ENCODE measurements at places on chromosomes 12 and 14. TPM values are rescaled to one million over a fixed set of nuclear protein-coding genes. Genes with fewer than 3 reads are reported as not detected.

DNA sequence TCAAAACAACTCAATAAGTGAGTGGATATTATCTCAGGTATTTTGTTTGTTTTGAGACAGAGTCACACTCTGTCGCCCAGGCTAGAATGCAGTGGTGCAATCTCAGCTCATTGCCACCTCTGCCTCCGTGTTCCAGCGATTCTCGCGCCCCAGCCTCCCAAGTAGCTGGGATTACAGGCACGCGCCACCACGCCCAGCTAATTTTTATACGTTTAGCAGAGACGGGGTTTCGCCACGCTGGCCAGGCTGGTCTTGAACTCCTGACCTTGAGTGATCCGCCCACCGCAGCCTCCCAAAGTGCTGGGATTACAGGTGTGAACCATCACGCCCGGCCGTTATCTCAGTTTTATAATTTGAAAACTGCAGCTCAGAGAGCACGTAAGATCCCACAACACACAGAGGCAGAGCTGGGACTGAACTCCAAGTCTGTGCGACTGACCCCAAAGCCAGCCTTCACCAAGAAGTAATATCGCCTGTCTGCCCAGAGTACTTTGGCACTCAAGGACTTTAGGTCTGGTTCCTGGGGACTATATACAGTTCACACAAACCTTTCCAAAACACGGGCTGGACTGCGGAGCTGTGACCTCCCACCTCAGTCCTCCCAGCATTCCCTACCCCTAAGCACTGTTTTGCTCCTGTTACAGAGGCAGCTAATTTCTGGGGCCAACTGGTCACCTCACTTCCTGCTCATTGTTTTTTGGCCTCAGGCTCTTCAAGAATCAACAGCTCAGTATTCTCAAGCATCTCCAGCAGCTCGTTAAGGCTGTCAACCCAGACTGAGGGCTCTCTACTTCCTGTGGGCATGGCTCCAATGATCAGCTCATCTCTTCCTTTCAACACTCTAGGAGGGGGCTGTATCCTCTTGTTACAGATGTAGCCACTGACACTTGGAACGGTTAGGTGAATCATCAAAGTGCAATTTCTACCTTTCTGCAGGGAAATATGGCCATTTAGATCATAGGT lies 22.5 kb downstream of the TESC start:
- no peak for DNase-seq

DNA sequence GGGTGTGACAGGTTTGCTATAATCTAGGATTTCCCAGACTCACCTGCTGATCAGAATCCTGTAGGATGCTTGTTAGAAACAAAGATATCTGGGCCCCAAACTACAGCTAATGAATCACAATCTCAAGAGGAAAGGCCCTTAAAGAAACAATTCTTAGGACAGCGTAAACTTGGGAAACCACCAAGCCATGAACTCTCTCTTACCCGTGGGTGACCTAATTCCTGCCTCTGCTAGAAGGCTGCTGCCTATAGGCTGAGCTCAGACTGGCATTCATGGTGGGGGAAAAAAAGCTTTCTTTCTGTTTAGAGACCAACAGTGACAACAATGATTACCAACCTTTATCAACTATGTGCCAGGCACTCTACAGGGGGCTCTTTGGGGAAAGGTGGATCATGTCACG lies 213.9 kb upstream of the FKBP4 start:
- DNase-seq: no peak

The IRAK3 gene
- total RNA-seq: 0.22 TPM

GRCh38 chr12:13195250-13195649 lies 1.3 kb upstream of the EMP1 start:
- DNase-seq: no peak

DNA sequence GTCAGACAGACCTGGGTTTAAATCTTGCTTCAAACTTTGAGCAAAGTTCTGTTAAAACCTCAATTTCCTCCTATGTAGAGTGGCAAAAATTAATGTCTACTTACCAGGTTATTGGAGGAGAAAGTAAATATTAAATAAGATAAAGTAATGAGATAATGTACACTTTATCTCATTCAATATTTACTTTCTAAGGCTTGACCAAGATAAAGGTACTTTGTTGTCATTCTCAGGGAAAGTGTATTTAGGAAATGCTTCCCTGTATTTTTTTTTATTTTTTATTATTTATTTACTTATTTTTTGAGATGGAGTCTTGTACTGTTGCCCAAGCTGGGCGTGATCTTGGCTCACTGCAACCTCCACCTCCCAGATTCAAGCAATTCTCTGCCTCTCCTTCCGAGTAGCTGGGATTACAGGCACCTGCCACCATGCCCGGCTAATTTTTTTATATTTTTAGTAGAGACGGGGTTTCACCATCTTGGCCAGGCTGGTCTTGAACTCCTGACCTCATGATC lies 4.7 kb downstream of the FAM161B start:
- DNase-seq: no peak

GRCh38 chr12:5267603-5268423 lies 164.1 kb upstream of the NTF3 start:
- no peak for DNase-seq

DNA sequence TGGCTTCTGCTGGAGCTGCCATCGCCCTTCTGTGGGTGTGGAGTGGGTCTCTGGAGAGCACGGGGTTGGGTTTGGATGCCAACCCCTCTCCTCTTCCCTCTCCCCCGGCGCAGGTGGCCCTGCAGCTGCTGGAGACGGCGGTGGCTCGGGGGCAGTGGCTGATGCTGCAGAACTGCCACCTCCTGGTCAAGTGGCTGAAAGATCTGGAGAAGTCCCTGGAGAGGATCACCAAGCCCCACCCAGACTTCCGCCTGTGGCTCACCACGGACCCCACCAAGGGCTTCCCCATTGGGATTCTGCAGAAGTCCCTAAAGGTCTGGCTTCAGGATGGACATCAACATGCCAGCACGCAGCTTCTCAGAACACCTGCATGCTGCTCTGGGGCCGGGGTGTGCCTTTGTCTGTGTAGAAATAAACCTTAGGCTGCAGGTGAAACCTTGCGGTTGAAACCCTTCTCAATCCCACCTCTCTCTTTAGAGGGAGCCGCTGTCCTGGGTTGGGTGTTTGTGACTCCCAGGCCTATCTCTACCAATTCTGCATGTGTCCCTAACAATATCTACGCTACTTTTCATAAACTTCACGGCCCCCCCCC lies 44.3 kb downstream of the CCDC92 start:
- no peak for DNase-seq

The KRT71 gene
- total RNA-seq: not detected

- DNase-seq: peak; percentile 31
Measured at GRCh38 chr12:106248846-106249371, 1.1 kb upstream of the CKAP4 start.

DNA sequence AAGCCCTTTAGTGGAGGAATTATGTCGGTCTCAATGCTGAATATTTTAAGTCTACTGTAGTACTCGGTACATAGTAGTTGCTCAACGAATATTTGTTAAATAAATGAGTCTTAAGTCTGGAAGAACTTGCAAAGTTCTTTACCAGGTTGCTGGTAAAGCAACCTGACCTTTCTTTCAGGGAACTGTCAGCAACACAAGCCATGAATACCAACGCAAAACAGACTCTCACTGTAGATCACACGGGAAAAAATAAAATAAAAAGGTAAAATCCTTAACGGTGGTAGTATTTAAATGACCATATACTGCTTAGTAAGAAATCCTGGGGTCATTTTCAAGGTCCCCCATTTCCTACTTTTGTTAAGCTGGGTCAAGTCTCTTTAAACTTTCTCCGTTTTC lies 447 bp upstream of the NUBPL start:
- DNase-seq: no peak

GRCh38 chr12:126706300-126706699 lies 1560.7 kb upstream of the TMEM132C start:
- no peak for DNase-seq

DNA sequence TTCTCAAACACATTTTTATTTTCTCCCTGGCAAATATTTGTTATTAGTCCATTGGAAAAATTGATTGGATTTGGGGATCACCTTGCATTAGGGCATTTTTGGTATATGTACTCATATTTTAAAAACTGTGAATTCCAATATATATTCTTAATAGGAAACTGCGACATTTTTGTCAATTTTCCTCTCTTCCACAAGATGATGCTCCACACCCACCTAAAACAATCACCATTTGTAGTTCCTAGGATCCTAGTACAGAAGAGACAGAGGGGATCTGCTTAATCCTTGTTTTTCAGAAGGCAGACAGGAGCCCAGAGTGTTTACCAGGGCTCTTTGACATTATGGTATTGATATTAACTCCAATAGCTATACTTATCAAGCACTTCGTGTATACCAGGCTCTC lies 22.8 kb upstream of the OASL start:
- no peak for DNase-seq

The PSMB5 gene
- total RNA-seq: 220 TPM

The PPP1R36 gene
- not detected for total RNA-seq

- DNase-seq: no peak
Measured at GRCh38 chr14:38915125-38915524, 187.9 kb downstream of the SEC23A start.

The SRRM4 gene
- not detected for total RNA-seq

The TEP1 gene
- total RNA-seq: 14.7 TPM

DNA sequence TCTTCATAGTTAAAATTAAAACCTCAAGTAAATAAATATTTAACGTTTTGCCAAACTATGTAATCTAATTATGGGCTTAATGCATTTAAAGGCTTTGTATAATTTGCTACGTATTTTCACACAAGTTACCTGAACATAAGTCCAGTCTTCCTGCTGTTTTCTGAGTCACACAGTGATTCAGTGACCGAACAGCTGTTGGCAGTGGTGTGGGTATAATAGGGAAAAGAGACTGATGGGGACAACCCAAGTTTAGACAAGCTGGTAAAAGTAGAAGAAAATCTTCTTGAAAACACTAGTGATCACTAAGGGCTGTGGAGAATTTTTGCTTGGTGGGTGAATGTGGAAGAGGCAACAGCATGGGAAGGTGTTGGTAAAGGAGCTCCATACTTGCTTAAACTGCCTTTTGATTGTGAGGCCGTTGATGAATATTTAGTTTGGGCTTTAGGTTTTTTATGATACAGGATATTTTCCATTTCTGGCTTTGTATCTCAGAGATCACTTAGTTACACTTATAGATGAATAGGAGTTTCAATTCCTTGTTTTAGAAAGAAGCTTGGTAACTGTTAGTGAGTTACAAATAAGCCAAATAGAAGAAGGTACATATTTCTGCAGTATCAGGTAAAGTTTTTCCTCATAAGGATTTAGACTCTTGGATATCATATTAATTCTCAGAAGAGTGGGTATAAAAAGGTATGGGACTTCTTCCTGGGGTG lies 23.9 kb downstream of the LRRK2 start:
- DNase-seq: no peak

GRCh38 chr12:1773937-1774655 lies 46.3 kb upstream of the LRTM2 start:
- no peak for DNase-seq

The MIA2 gene
- total RNA-seq: 19.7 TPM

DNA sequence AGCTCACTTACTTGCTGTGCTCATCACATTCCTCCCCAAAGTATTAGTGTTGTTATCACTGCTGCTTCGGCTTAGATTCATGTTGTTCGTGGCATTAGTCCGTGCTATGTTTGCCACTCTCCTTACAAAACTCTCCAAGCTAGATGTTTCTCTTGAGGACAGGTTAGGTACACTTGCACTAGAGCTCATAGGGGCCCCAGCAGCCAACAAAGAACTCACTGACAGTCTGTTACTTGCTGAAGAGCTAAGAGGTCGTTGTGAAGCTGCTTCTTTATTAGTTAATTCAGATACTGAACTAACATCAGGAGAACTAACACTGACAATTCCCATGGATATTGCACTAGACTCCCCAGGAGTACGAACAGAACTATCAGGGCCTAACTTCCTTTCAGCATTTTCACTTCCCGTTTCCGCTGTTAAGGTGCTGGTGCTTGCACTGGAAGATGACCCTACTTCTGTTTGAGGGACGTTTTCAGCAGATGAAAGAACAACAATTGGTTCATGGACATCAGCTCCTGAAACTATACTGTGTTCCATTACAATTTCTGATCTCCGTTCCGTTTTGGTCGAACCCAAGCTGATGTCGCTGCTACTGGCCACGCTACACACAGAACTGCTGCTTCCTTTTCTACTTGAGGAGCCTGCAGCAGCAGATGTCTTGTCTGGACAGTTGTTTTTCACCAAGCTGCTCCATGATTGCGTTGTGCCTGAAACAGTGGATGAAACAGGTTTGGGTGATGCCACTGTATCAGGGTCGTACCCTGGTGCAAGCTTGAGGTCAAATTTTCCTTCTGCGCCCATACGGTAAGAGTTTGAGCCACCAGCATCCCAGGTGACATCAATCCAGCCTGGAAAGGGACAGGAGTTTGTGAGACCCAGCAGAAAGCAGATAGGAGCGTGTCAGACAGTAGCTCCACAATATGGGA lies 78.7 kb downstream of the HECTD1 start:
- DNase-seq: no peak

DNA sequence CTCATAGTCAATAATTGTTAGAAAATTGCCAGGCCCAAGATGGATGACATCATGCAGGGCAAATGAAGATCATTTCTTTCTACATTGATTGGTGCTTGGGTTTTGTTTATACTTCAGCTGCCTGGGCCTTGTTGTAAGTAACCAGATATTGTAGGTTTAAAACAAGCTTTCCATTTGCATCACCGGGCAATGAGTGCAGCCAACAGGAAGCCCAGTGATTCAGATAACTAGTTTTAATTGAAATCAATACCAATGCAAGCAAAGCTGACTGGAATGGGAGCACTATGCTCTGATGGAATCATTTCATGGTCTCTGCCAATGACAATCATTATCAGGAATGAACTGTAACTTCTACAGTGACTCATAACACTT lies 279.3 kb downstream of the DUSP6 start:
- DNase-seq: no peak

- no peak for DNase-seq
Measured at GRCh38 chr14:66975251-66975650, 214.0 kb upstream of the GARIN2 start.

DNA sequence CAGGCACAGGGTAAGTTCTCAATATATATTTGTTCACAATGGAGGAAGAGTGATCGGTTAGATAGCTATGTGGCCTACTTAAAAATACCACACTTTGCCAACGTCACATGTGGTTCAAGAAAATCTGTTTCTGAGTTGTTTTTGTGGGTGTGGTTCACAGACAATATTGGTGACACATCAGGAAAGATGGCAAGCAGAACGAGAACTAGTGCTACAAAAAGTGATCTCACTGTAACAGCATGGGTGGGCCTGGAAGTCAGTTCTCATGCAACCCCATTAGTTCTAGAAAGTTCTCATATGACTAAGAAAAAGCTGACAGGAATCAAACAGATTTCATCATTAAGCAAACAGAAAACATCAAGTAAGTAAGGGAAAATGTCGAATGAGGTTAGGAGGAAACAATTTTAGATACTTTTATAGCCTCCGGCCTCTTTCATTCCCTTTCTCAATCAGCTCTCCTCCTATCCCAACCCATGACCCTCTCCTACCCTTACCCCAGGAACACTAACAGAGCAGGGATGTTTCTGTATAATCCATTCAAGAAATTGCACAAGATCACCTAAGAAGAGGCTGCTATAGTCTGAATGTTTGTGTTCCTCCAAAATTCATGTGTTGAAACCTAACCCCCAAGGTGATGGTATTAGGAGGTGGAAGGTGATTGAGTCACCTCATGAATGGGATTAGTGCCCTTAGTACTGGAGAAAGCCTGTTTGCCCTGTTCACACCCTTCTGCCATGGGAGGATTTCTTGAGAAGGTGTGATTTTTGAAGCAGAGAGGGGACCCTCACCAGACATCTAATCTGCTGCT lies 15.5 kb upstream of the NTN4 start:
- no peak for DNase-seq

The GLIPR1L1 gene
- total RNA-seq: not detected

GRCh38 chr12:114743289-114743688 lies 59.3 kb upstream of the TBX3 start:
- DNase-seq: no peak

Data from activated T-cell treated with anti-CD3 and anti-CD28 coated beads, Interleukin-2, amount 50 U/mL, for 4 hours (primary cell).